ENCODE measurements at places on chromosomes 6 and 20.

DNA sequence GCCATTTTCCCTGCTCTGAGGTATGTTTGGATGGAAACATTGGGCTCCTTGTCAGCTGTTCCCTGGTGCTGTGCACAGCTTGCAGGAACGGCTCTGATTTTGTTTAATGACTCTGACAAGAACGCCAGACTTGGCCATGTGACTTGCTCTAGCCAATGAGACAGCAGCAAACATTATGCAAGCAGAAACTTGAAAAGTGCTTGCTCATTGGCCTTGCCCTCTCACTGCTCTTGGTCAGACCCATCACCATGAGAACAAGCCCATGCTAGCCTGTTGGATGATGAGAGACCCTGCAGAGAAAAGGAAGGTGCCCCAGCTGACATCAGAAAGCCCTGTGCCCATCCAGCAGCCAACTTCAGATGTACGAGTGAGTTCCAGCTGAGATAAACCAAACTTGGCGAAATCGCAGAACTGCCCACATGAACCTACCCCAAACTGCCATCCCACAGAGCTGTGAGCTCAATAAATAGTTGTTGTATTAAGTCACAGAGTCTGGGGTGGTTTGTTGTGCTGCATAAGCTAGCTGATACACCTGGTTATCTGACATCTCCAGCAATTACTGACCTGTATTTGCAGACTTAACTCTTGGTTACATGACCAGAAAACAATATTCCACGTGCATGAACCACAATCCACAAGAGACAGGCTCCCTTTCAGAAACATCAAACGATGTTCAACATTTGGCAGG lies 96.9 kb downstream of the JPH2 start:
- DNase-seq = no peak

GRCh38 chr6:169885831-169886230 lies 134.4 kb downstream of the ERMARD start:
- DNase-seq = no peak

DNA sequence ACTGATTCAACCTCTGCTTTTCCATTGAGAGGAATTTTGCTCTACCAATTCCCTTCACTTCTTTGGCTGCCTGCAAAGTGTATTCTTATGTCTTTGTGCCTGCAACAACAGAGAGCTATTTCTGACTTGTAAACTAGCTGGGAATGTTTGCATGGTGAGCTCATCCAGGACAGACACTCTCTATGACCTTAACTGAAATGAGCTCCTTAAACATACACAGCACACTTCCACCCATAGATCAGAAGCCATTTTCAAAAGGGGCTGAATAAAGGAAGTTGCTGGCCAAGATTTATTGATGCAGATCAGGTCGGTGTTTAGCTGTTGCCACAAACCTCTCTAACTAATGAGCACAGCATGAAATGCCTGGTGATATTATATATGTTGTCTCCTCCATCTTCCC lies 377.7 kb downstream of the BTBD9 start:
- DNase-seq = peak; percentile 78

- DNase-seq = no peak
Observed at GRCh38 chr6:56232436-56232835, 14.9 kb downstream of the COL21A1 start.

DNA sequence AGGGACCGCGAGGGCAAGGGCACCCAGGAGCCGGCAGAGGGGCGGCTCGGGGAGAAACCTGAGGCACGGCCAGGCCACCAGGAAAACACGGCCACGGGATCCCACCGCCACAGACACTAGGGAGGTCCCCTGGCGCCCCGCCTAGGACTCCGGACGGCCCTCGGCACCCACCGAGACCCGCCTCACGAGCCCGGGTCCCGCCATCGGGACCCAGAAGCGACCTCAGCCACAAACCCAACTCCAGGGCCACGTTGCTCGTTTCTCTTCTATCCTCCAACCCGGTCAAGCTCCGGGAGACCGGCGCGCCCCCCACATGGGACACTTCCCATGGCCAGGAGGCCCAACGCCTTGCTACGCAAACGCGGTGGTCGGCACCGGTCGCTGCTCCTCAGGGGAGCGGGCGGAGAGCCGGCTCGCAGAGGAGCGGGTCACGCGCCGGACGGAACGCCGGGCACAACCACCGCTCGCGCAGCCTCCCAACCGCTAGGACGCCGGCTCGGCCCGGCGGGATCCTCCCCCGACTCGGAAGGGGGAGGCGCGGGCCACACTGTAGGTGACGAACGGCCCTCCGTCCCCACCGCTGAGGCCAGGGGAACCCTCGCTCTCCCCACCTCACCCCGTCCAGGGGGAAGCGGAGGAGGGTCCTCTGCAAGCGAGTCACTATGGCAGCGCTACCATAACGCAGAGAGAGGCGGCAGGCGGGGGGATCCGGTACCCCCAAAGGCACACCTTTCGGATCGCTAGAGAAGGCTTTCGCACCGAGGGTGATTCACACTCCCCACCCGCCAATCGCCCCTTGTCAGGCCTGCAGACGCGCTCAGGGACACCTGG lies 1514.1 kb upstream of the DEFB115 start:
- DNase-seq = no peak

DNA sequence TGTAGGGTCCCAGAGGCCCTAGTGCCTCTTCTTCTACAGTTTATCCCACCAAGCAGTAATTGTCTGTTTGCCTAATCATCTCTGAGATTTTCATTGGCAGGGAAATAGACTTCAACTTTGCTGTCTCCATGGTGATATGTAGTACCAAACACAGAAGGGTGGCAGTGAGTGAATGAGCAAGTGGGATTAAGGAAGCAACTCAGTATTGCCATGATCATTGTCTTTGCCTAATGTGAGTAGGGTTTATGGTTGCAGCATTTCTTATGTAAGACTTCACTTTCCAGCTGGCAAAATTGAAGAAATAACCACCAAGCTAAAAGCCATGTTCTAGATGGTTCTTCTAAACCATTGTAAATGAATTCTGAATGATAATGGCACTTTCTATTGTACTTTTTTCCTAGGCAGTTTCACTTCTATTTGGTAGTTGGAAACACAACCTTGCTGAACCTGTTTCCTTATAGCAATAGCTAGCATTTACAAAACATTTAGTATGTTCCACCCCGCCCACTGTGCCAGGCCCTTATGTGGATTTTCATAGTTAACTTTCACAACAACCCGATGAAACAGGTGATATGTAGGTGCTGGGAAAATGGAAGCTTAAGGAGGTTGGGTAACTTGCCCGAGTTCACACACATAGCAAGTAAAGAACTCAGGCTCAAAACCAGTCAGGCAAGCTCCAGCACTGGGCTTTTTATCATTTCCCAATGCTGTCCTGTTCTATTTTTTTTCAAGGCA lies 32.0 kb downstream of the ZC2HC1B start:
- DNase-seq = no peak

DNA sequence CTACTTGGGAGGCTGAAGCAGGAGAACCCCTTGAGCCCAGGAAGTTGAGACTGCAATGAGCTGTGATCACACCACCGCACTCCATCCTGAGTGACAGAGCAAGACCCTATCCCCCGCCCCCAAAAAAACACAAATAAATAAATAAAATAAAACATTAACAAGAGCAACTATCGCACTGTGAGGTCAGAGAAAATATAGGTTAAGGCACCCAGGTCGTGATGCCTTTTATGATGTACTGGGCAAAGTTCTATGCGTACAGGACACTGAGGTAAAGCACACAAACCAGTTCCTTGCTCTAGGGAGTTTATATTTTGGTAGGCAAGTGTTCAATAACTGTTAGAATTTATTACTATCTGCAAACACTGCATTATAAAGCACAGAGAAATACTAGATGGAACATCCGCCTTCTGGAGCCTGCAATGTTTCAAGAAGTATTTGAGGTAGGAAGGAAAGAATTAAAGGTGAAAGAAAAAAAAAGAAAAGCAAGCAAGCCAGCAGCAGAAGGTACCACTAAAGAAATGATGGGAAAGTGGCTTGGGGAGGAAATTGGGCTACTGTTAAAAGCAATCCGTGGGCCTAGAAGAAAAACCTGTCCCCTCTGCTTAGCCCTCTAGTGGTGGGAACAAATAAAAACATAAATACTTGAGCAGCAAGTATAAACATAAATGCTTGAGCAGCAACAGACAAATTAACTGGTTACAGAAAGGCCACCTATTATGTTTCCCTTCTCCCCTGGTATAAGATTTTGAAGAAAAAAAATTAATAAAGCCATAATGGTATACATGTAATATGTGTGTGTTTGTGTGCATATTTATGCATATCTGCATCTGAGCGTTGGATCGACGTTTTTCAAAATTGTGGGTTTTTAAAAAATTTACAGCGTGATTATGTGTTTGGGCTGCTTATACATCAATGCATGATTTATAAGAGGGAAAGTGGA lies 128.0 kb downstream of the PHACTR1 start:
- peak; percentile 22 for DNase-seq

DNA sequence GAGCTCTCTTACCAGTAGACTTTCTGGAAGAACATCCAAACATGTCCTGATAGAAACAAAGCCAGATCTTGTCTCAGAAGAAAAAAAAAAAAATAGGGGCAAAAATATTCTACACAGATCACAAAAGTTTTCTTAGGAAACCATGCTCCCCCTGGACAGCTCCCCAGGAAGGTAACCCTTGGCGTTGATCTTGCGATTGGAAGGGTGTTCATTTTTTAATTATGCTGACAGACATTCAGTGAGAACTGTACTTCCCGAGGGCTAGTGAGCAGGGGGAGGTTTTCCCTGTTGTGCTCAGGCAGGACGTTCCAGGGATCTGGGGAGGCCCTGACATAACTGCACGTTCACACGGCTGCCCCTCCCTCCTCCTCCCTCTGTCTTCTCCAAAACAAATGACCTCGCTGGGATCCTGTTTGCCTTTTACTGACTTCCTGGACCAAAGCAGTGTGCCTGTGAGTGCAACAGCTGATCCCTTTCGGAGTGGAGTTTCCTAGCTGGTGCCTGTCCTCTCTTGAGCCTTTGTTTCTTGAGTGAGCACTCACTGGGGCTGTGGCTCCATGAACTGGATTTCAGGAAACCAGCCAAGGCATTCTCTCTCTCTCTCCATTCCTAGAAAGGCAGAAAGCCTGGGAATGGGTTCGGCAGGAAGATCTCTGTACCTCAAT lies 46.7 kb downstream of the MARCKS start:
- no peak for DNase-seq
